NCI-H1436 (cell line): ENCODE measurements at places on chromosomes 6 and 20.

DNA sequence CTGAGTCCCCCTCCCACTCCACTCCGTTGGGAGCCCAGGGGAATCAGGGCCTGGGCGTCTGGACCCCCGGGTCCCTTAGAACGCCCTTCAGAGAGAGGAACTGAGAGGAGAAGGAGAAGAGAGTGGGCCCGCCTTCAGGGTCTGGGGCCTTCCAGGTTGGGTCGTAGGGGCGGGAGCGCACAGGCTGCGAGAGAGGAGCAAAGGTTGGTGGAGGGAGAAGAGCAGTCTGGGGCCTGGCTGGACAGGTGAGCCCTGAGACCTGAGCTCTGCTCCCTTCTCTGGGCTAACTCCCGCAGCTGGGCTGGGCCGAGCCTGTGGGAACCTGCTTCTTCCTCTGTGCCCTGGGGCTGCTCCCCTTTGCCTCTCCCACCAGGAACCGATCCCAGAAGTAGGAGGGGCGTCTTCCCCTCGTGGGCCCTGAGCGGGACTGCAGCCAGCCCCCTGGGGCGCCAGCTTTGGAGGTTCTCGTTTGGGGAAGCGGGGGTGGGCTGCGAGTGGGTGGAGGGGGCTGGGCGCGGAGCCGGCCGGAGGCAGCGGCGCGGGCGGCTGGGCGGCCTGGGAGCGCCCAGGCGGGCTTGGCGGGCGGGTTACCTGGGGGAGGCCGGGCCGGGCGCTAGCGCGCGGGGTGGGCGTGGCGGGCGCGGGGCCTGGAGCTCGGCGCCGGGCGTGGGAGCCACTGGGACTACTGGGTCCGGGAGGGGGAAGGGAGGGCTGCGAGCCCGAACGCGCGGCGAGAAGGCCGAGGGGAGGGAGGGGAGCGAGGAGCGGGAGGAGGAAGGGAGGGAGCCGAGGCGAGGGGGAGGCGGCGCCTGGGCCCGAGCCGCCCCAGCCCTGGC, at the start of gene DDR1:
DDR1 (plus strand) TSS at position 835 of the 836 bp plus-strand sequence. CDS start 4,211 bp downstream, outside the sequence.
- DNase-seq = peak; percentile 45

DNA sequence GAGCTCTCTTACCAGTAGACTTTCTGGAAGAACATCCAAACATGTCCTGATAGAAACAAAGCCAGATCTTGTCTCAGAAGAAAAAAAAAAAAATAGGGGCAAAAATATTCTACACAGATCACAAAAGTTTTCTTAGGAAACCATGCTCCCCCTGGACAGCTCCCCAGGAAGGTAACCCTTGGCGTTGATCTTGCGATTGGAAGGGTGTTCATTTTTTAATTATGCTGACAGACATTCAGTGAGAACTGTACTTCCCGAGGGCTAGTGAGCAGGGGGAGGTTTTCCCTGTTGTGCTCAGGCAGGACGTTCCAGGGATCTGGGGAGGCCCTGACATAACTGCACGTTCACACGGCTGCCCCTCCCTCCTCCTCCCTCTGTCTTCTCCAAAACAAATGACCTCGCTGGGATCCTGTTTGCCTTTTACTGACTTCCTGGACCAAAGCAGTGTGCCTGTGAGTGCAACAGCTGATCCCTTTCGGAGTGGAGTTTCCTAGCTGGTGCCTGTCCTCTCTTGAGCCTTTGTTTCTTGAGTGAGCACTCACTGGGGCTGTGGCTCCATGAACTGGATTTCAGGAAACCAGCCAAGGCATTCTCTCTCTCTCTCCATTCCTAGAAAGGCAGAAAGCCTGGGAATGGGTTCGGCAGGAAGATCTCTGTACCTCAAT, 46.7 kb downstream of the MARCKS start:
- DNase-seq = no peak

DNA sequence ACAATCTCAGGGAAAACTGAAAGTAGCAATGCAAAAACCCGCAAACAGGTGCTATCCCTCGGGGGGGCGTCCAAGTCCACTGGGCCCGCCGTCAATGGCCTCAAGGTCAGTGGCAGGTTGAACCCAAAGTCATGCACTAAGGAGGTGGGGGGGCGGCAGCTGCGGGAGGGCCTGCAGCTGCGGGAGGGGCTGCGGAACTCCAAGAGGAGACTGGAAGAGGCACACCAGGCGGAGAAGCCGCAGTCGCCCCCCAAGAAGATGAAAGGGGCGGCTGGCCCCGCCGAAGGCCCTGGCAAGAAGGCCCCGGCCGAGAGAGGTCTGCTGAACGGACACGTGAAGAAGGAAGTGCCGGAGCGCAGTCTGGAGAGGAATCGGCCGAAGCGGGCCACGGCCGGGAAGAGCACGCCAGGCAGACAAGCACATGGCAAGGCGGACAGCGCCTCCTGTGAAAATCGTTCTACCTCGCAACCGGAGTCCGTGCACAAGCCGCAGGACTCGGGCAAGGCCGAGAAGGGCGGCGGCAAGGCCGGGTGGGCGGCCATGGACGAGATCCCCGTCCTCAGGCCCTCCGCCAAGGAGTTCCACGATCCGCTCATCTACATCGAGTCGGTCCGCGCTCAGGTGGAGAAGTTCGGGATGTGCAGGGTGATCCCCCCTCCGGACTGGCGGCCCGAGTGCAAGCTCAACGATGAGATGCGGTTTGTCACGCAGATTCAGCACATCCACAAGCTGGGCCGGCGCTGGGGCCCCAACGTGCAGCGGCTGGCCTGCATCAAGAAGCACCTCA, 166.3 kb downstream of the DTNBP1 start:
- DNase-seq = no peak

- no peak for DNase-seq
Observed at GRCh38 chr6:135994857-135995544, 143.5 kb downstream of the PDE7B start.

- DNase-seq = no peak
Observed at GRCh38 chr20:43825581-43825980, 89.1 kb upstream of the TOX2 start.

GRCh38 chr6:91221072-91221720, 634.3 kb upstream of the MAP3K7 start:
- DNase-seq = no peak

GRCh38 chr6:166307082-166308032, 835 bp downstream of the PRR18 start:
- no peak for DNase-seq

DNA sequence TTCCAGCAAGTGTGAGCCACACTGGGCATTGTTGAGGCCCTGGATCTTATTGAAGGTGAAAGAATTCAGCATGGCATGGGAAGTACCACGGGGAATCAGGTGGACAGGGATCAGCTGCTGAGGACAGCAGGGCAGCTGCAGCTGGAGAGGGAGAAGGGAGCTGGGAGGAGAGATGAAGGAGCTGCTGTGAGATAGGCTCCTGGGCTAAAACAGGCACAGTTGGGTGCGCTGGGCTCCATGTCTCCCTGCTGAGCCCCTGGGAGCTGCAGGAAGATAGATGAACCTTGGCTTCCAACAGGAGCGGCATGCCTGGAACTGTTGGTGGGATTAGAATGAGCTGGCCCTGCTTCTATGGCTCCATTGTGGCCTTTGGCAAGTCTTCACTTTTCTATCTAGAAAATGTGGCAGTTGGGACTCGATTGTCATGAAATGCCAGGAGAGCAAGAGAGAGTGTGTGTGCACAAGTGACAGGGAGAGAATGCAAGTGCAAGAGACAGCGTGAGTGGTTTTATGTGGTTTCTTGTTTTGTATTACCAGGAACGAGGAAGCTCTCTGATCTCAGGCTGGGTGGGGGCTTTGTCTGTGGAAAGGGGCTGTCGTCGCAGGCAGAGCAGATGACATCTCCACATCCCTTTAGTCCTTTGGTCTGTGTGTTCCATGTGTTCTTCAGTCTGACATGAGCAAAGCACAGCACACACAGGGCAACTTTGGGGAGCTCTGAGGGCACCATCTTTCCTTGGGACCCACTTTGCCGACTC, 20.4 kb downstream of the SNPH start:
- no peak for DNase-seq

- DNase-seq = no peak
Observed at GRCh38 chr6:55474382-55474781, 104.6 kb downstream of the HMGCLL1 start.

DNA sequence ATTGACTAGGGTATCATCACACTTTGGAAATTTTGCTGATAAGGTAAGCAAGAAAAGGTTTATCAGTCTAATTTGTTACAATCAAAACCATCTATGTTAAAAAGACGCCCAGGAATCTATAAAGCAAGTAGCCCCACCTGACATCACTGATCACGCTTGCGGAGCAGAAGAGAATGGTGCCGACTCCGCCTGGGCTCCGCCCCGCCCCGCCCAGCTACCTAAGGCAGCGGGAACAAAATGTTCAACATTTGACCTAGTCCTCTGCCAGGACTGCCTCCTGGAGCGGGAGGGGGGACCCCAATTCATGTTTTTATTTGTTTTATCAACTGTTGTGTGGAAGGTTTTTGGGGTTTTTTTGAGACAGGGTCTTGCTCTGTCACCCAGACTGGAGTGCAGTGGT, 520.5 kb downstream of the PREX1 start:
- no peak for DNase-seq

DNA sequence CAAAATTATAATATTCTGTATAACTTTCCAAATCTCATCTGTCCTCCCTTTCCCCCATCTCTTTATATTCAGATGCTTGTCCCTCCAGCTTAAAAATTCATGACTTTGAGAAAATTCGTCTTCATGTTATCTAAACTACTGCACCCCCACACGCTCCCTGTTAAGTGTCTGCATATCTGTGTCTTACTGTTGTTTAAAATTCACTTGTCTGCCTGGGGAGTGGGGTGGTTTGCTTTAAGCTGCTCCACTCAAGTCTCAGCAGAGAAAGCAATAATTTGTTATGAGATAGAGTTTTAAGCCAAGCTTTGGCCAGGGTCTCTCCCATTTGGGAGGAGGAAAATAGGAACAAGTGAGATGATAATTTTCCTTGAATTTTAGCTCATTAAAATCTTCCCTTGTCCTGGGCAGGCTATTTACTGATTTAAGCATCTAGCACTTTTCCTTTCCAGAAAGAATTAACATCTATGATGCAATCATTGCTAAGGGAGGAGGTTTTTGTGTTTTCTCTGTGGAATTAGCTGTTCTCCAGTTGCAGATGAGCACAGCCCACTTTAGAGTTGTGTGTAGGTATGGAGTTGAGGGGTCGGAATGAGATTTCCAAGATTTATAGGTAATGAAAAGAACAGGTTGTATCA, 36.8 kb downstream of the MTHFD1L start:
- no peak for DNase-seq

DNA sequence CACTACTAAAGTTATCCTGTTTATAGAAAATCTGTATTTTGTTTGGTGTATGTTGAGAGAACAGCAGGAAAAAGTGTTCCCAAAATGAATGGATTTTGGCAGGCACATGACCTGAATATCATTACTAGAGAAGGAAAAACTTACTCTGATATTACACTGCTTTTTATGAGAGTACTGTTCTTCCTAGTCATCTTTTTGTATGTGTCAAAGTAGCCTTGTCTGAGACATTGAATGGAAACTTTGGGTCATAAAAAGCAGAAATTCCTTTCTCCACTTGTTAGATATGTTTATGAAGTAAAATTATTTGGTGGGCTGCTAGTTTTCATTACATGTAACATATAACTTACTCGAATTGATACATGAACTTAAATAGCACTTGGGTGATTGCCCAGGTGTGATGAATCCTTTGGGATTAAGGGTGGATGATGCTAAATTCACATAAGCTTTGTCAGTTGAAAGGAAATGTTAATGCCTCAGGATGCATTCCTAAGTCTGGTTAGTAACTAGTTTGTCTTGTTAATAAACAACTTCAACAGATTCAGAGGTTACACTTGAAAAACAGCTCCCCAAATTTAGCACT, 206.7 kb downstream of the CENPW start:
- DNase-seq = no peak

DNA sequence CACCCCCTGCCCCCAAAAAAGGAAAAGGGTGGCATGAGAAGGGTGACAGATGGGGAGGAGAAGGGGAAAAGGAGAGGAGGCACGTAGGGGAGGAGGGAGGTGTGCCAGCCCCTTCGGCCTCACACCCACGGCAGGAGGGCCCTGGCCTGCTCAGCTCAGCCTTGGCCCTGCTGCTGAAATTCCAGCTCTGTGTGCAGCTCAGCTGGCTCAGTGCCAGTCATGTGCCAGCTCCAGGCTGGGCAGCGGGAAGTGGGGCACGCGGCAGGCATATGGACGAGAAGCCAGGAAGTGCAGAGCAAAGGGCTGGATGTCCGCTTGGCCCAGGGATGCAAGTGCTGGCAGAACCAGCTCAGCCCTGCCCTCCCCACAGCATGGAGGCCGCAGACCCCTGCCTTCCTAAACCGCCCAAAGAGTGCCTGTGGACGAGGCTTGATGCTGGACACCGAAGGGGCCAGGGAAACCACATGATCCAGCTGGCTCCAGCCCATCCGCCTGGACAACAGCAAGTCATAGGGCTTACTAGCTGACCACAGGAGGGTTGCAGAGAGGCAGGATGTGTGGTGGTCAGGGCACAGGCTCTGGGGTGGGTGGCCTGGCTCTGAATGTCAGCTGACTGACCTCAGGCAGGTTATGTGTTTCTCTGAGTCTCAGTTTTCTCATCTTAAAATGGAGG, 60.2 kb downstream of the NOL4L start:
- DNase-seq = no peak

DNA sequence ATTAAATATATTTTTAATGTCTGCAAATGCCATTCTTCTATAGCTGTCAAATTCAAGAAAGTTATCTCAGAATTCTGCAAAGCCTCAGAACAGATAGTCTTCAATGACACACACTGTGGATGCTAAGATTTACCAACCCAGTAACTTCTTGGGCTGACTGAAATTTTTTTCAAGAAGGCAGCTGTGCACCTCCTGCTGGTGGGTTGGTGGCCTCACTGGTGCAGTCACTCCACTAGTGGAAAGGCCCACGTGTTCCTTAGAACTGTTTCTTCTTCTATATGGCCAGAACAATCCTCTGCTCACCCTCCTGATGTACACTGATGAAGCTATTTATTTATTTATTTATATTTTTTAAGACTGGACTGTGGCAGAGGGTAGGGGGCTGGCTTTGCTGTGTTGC, 28.1 kb upstream of the MTCL3 start:
- DNase-seq = no peak

- no peak for DNase-seq
Observed at GRCh38 chr6:166153966-166154365, 13.7 kb downstream of the TBXT start.

GRCh38 chr6:109653264-109653663, 37.7 kb downstream of the AK9 start:
- DNase-seq = no peak

GRCh38 chr20:63072991-63073737, 66.4 kb upstream of the BHLHE23 start:
- no peak for DNase-seq

DNA sequence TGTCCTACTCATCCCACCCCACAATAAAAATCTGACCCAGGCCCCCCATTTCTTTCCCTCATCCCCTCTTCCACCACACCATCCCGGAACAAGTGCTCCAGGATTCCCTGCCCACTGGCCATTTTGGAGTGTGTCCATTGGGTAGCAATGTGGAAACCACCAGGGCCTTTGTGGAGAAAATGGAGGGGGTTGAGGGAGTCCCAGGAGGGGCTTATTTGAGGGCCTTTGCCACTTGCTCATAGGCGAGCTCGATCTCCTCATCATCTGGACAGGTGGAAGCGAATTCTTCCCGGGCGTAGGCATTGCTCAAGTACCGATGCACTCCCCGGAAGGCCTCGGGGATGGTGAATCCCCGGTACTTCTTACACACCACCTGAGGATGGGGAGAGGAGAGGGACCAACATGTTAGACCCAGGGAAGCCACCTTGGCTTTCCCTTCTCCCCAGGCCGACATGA, 1.6 kb upstream of the DDAH2 start:
- no peak for DNase-seq
